ENCODE measurements at places on chromosomes 2 and 18.

DNA sequence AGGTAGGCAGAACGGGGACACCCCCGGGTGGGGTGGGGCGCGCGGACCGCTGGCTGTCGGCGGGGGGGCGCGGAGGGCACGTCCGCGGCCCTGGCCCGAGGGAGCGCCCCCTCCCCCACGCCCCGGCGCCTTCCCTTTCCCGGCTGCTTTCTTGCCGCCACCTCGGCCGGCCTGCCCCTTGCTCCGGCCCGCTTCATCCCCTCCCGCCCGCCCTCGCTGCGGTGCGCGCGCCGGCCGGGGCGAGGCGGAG is 443 bp downstream of the VAPA start:
- no peak for DNase-seq

DNA sequence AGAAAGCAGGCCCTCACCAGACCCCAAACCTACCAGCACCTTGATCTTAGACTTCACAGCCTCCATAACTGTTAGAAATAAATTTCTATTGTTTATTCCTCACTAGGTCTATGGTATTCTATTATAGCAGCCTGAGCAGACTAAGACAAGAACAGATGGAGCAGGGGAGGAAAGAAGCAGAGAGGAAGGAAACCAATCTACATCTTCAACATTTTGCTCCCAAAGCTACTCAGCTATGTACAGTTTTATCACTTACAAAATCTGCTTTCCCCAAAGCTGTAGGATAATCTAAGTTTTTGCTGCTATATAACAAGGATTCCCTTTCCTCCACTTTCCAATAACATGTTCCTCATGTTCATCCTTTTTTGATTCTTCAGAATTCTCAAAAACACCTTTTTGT is 274.4 kb upstream of the CHAC2 start:
- no peak for DNase-seq

GRCh38 chr18:45538444-45538843 is 76.8 kb upstream of the SLC14A2 start:
- no peak for DNase-seq

DNA sequence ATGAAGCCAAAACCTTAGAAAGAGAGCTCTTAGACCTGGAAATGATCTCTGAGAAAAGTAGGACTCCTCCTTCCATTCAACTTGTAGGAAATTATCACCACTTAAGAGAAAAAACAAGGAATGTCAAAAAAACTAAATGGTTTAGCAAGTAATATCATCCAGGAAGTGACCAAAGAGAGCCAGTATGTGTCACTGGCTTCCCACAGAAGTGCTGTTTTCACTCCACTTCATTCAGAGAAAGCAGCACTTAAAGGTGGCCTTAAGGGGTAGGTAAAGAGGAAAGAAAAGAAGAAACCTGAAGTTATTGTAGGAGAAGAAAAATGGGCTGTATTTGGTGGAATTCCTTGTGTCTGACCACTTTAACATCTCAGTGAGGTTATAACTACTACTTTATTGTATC is 414.4 kb upstream of the ETAA1 start:
- no peak for DNase-seq

DNA sequence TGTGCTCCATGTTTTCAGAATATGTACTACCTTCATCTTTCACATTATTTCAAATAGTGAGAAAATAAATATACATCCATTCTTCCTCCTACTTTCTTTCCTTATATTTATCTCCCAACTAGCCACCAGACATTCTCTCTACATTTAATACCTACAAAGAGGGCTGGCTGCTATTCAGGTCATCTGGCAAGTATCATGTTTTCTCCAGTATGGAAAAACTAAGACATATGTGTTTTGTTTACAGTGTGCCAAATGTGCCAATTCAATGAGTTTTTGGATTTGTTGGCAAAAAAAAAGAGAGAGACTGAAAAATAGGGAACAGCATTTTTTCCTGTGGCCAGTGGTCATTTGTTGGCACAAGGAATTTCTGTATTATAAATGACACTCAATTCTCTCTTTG is 1207.3 kb downstream of the DPP10 start:
- no peak for DNase-seq

All from activated CD4-positive, alpha-beta T cell treated with anti-CD3 and anti-CD28 coated beads, Interleukin-2, amount 50 U/mL, for 1 hour (primary cell).